Left ventricle myocardium superior (tissue), 1 donor: ENCODE measurements at places on chromosomes 2 and 18. TPM values are rescaled to one million over a fixed set of nuclear protein-coding genes. Genes with fewer than 3 reads are reported as not detected.

GRCh38 chr2:41854227-41854626, 193.6 kb upstream of the PKDCC start:
- no peak for DNase-seq

GRCh38 chr2:181054843-181055242, 74.4 kb downstream of the UBE2E3 start:
- DNase-seq: no peak

Gene CXXC1
- 38.2 TPM for total RNA-seq

DNA sequence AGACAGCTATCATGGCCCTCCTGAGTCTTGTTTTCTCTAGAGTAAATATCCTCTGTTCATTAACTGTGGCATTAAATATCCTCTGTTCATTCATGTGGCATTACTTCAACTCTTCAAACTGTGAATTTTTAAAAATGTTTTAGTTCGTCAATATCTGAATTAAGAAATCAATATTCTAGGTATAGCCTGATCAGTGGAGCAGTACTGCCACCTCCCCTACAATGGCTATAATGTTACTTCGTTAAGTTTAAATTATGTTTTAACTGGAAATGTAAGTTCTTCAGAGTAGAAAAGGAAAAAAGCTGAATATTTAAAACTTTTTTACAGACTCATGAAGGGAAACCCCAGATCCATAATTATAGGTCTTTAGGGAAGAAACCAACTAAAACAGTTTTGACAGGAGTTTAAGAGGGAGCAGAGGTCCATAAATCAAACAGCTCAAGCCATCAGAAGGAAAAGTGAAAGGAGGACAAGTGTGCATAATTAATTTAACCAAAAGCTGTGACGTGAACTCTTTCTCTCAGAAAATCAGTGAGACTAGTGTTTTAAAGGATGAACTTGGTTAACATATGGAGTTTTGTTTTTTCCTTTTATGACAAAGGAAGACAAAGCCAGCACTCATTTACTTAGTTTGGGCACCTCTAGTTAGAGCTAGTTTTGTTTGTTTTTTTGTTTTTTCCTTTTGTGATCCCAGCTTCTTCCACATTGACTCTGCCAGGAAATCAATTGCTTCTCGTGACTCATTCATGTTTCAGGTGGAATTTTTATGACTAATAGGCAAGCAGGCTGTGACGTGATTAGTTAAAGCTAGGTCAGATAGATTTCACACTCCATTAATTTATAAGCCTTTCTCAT, 44.9 kb downstream of the RBBP8 start:
- DNase-seq: no peak

DNA sequence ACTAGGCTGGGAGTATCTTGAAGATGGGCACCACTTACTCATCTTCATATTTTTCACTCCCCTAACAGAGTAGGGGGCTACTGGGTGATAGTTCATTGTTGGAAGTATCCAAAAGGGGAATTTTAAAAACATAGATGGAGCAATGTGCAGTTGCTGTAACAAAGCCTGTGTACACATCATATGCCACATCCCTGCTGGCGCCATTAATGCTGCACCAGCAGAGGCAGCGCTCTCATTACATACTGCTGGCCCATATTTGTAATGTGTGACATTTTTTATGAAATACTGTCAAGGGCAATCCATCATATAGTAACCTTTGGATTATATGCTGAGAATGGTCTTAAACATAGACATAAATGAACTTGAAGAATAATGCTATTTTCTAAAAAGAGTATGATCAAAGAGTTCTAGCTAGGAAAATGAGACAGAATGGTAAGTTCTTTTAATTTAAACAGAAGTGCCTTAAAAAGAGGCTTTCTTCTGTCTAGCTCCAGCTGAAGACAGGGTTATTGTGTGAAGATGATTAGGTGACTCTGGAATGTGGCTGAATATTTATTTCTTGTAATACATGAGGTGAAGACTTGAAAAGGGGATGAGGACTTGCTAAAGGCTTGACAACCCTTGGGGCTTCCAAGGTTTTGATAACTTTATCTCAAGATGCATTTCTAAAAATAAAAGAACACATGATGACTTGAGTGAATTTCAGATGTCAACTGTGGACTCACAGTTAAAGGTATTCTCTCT, 2.4 kb upstream of the TMEM178A start:
- no peak for DNase-seq

- DNase-seq: no peak
These were observed 5.4 kb upstream of the IGFBP5 start for GRCh38 chr2:216700781-216701180.

- no peak for DNase-seq
These were observed 76.6 kb downstream of the OSBPL1A start for GRCh38 chr18:24321071-24321470.

GRCh38 chr2:117523267-117523666, 291.2 kb upstream of the DDX18 start:
- peak; percentile 76 for DNase-seq

DNA sequence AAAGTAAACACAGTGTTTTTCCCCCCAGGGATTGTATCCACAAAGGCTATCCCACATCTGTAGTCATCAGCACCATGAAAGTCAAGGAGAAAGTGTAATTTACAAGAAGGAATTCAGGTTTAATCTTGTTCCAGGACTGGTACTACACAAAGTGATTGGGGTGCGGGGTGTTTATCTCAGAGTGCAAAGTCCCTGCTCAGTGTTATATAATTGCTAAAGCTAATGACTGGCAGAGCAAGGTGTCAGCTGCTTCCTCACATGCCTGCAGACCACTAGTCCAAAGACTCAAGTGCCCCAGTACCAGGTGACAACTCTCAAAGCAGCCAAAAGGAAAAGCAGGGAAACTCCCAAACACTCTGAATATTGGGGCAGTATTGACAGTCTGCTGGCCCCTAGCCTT, 40.4 kb upstream of the PDCL3 start:
- no peak for DNase-seq

Gene KLHL29
- total RNA-seq: 0.69 TPM

DNA sequence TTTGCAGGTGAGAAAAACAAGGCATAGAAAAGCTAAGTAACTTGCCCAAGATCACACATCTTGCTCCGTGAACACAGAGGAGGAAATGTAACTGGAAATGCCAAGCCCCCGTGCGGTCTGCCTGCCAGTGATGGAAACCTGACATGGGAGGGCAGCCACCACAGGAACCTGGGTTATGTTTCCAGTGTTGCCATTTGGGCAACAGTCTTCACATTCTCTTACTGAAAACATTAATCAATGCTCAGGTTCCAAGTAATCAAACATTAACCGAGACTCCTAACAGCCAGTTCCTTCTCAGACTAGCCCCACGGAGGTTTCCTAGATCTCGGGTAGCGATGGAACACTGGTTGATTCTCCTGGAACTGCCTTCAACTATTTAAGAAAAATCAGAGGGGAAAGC, 2.5 kb downstream of the TGFA start:
- no peak for DNase-seq

GRCh38 chr18:44051026-44051425, 629.7 kb upstream of the SETBP1 start:
- DNase-seq: no peak

Gene CNTNAP5
- total RNA-seq: not detected

DNA sequence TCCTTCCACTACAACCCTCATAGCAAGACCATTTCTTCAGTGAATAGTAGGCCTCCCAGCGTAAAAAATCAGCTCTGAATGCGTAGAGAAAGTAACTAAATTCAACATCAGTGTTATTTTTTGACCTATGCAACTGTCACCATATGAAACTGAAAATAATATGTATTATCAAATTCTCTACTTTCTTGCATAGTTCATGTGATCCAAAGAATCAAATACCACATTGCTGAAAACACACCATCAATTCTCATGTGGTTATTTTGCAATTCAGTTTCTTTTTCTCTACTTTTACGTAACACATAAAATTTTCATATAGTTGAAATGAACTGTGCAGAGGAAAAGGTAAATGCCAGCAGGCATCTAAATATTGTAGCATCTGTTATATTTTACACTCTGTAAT, 208.5 kb upstream of the SPOPL start:
- DNase-seq: no peak

GRCh38 chr18:43396266-43396665, 119.0 kb upstream of the SYT4 start:
- DNase-seq: no peak

GRCh38 chr2:11494310-11494709, 28.3 kb upstream of the E2F6 start:
- DNase-seq: no peak

Gene POTEE
- not detected for total RNA-seq

GRCh38 chr2:218880102-218880858, at the start of gene WNT10A:
TSS of gene WNT10A (plus strand) at chr2:218880852. CDS start at chr2:218880996, 144 bp downstream.
- DNase-seq: peak; percentile 59

- no peak for DNase-seq
These were observed 7.8 kb upstream of the PPP1R1C start for GRCh38 chr2:181977661-181978350.

DNA sequence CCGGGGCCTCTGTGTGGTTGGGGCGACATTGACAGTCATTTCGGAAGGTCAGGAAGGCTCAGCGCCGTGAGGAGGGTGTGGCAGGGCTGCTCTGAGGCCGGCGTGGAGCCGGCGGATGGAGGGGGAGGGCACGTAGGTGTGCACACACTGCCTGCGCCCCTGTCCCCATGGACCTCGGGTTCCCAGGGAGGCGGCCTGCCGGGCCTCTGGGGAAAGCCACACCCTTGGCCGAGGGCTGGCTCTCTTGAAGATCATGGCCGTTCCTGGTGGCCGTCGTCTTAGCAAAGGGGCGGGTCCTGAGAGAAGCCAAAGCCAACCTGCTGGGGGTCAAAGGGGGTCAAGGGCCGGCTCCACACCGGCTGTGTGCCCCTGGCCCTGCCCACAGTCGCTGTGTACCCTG, 11.9 kb downstream of the GPC1 start:
- no peak for DNase-seq

Gene UGT1A5
- not detected for total RNA-seq

- no peak for DNase-seq
These were observed 35.1 kb downstream of the DAPL1 start for GRCh38 chr2:158830201-158830600.

Gene VAMP8
- 17.1 TPM for total RNA-seq

Gene SNRNP27
- 57.6 TPM for total RNA-seq

- DNase-seq: no peak
These were observed 173.6 kb downstream of the RIT2 start for GRCh38 chr18:42941860-42942259.

DNA sequence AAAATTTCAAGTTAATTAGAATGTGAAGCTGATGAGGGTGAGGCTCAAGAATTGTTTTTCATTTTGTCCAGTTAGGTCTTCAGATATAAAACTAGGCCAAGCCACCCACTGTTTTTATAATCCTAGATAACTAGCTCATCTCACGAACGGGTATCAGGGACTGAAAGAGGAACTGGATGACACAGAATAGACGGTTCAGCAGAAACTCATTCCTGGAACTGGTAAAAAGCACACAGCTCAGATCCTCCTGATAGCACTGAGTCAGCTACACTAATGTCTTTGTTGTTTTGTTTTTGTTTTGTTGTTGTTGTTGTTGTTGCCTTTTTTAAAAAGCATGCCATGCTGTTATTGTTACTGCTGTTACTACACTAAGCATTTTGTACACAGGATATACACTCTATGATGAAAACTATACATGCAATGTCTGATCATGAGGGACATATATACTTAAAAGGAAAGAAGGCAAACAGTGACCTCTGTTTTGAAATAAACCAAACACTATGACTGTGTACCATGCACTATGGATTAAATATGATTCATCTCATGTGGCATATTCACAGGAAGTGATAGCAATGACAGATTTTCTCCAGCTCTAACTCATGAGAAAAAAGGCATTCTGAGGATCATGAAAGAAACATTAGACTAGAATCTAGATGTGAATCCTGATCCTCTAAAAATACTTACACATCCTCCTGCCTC, 437.6 kb downstream of the NCKAP5 start:
- no peak for DNase-seq

Gene ALKAL2
- 1.3 TPM for total RNA-seq

Gene TRABD2A
- 0.62 TPM for total RNA-seq

Gene MTCL1
- 6.7 TPM for total RNA-seq

DNA sequence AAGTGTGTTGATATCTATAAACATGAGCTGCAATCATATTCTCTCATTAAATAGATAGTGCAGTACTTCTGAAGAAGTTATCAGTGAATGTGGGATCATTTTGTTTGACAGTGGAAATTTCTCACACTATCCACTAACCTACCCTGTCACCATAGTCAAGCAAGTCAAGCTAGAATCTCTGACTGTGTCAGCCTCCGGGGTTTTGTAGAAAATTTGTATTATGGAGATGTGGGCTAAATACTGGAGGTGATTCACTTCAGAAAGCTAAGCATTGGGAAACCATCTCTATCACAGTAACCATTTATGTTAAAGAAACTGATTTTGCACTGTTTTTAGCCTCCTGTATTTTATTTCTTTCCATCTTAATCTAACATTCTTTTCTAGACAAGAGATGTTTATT, 126.6 kb upstream of the CREB1 start:
- no peak for DNase-seq

GRCh38 chr18:23992941-23993280, 21.6 kb upstream of the TTC39C start:
- no peak for DNase-seq

DNA sequence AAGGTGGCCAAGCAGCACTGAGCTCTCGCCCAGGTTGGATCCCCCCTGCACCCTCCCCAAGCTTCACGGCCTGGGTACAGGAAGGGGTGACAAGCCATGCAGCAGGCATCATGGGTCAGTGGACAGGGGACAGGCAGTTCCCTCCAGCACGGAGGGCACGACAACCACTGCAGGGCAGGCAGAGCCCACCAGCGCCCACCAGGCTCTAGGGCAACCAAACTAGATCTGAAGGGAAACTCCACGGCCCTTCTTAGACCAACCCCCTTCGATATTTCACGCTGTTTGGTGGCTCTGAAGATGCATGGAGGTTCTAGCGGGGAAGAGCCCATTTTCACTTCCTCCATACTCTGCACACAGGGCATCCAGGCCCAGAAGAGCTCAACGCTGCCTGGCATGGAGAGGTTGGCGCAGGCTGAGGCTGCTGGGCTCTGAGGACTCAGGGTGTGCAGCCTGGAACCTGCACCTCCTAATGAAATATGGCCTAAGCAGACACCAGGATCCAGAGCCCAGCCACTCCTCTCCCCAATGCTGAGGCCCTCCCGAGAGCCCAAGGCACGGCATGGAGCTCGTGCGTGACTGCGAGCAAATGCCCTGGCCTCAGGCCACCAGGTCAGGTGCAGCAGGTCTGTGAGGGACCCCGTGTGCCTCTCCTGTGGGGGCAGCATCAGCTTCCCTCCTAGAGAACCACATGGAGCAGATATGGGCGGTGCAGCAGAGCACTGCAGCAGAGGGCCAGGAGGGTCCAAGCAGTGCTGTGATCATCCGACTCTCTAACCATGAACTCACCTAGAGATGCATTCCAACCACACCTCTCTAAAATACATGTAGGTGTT, 8.7 kb upstream of the MTERF4 start:
- no peak for DNase-seq

DNA sequence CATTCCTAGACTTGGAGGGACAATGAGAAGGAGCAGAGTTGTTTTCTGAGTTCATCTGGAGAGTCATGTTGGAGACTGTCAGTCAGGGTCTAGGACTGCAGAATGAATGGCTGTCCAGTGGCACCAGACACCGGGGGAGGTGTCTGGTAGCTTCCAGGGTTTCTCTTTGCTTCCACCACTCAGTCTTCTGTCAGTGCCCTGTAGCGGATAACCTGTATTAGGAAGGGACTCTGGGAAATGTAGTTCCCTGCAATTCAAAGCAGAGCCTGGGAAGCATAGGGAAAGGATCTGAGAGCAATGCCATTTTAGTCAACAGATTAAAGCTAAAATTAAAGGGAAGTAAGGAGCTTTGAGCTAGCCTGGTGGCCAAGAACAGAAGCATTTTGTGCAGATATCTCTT, 257.9 kb downstream of the THSD7B start:
- DNase-seq: no peak
